ENCODE measurements at places on chromosomes 5 and 9. TPM values are rescaled to one million over a fixed set of nuclear protein-coding genes. Genes with fewer than 3 reads are reported as not detected.

OCLN gene
- 7.7 TPM for total RNA-seq

SPINK6 gene
- total RNA-seq = not detected

LCN9 gene
- total RNA-seq = not detected

ANGPTL2 gene
- total RNA-seq = 23.8 TPM

PRRX2 gene
- 0.38 TPM for total RNA-seq

SLC46A2 gene
- not detected for total RNA-seq

IL4 gene
- total RNA-seq = not detected

EIF4E1B gene
- not detected for total RNA-seq

TMEM174 gene
- total RNA-seq = not detected

ELL2 gene
- total RNA-seq = 15.4 TPM

GRIA1 gene
- 0.33 TPM for total RNA-seq

LCN1 gene
- total RNA-seq = not detected

ETF1 gene
- total RNA-seq = 149 TPM

SHOC1 gene
- not detected for total RNA-seq

PCDHGB1 gene
- total RNA-seq = 0.96 TPM

SLC25A48 gene
- total RNA-seq = not detected

INSL4 gene
- not detected for total RNA-seq

SLC36A2 gene
- total RNA-seq = not detected

SPACA9 gene
- total RNA-seq = 2.6 TPM

SNX2 gene
- total RNA-seq = 57.9 TPM

LRSAM1 gene
- 17.6 TPM for total RNA-seq

STX17 gene
- total RNA-seq = 22.2 TPM

PCSK5 gene
- 4.2 TPM for total RNA-seq

TMEM252 gene
- total RNA-seq = not detected

ZBTB34 gene
- total RNA-seq = 12.8 TPM

SHISAL2B gene
- total RNA-seq = not detected

CDC25C gene
- 7.9 TPM for total RNA-seq

ZCCHC7 gene
- total RNA-seq = 15.5 TPM

ANKRD18A gene
- under 0.01 TPM for total RNA-seq

PCDHGA11 gene
- total RNA-seq = 11.4 TPM

CARD9 gene
- total RNA-seq = 0.65 TPM

FGF1 gene
- total RNA-seq = under 0.01 TPM

ALDH7A1 gene
- total RNA-seq = 28.5 TPM
